ENCODE measurements at places on chromosomes 7 and 10.

DNA sequence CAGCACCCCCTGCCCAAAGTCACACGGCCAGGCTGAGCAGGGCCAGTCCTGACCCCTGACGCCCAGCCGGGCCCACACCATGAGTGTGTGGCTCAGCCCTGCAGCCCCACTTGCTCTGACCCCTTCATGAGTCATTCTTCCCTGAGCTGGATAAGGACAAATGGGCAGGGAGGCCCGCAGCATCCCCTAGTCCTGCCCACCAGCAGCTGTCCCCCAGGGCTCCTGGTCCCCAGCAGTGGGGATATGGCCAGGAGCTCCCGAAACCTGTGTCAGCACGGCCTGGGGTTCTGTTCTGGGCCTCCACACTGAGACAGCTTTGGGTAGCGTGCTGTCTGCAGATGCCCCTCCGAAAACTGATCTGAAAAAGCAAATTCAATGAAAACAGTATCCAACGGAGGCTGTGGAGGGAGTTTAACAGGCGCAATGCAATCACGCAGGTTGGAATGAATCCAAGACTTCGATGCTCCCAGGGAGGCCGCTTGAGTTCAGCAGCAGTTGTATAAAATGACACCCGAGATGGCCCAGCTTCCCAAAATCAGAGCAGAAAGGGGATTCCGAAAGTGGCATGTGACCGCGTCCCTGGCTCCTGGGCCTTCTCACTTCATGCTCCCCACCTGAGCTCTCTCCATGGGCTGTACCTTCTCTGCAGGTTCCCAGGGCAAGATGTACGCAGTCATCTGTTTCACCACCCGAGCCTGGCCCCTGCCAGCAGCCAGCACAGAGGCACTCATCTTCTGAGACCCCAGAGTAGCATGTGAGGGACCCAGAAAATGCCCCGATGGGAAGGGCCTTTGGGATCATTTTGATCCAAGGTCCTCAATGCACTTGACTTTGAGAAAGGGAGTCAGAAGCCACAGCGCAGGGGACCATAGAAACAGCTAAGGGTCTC, 214.1 kb downstream of the USP6NL start:
- DNase-seq = no peak

GRCh38 chr10:64535131-64535867, 1014.1 kb downstream of the REEP3 start:
- DNase-seq = no peak

DNA sequence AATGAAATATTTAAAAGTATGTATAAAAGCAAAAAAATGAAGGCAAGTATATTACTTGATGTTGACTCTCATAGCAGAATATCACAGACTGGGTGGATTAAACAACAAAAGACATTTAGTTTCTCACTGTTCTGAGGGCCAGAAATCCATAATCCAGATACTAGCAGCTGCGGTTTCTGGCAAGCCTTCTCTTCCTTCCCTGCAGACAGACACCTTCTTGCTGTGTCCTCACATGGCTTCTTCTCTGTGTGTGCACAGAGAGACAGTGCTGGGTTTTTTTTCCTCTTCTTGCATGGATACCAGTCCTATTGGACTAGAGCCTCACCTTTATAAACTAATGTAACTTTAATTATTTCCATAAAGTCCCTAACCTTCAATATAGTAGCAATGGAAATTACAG, 127.9 kb upstream of the AKR1E2 start:
- DNase-seq = no peak

DNA sequence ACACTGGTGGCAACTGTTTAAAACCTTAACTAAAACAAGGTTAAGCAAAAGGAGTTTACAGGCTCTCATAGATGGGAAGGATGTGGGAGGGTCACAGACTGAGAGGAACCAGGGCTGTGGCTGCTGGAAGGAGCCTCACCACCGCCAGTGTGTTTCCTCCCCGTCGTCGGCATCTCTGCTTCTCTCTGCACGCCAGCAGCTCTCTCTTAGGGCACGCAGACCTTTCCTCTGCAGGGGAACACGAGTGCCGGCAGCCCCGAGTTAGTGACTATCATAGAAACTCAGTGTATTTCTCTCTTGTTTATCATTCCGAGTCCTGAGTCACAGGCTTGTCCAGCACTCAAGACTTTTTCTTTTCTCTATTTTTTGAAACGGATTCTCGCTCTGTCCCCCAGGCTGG, 8.1 kb upstream of the SH2D4B start:
- DNase-seq = no peak

DNA sequence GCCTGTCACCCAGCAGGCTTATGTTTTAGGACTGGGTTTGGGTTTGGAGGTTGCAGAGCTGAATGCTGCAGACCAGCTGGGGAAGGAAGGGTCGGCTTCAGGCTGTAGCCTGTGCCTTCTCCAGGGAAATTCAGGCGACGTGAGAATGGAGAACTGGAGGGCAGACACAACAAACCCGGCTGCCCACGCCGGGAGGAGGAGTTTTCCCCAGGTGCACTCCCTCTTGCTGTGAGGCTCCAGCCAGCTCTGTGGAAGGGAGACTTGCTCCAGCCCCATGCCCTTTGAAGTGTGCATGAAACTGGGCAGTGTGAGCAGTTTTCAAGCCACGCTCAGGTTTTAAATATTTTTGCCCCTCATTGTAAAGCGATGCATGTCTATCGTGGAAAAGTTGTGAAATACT, 279.1 kb downstream of the CCSER2 start:
- DNase-seq = no peak

GRCh38 chr7:134698481-134698880, 51.8 kb downstream of the BPGM start:
- DNase-seq = no peak

- DNase-seq = no peak
These were observed 9.5 kb upstream of the ASB4 start for GRCh38 chr7:95476072-95476847.

DNA sequence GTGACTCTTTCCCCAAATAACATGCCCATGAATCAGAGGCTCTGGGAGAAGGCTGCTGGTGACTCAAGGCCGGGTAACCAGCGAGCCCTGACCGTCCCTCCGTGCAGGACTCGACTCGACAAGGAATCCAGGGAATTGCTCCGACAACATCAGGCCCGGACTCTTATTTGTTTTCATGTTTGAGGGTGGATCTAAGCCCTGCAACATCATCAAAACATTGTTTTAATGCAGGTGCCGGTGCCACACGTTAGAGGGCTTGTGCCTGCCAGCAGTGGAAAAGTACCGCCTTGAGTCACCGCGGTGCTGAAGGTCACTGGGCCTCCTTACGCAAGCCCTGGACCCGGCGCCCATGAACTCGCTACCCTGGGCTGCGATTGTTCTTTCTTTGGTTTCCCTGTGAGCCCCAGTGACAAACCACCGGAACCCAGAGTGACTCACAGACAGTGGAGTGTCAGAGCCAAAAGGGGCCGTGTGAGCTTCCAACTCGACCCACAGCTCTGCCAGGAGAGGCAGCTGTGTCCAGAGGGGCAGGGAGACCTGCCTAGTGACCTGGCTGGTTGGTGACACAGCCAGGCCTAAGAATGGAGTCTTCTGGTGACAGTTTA, 139.4 kb upstream of the SHH start:
- DNase-seq = no peak

DNA sequence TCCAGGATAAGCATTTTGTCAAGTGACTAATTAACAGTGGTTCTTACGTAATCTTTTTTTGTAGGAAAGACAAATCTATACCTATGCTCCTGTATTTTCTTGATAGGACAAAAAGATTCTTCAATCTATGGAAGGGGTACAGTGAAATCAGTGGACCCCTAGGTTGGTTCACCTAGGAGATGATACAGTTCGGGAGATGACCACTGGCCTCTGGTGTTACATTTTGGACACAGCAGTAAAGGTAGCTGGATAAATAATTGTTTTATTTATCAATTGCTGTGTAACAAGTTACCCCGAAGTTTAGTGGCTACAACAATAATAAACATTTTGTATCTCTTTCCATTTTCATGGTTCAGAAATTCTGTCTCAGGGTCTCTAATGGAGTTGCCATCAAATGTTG, 288.2 kb upstream of the MAGI2 start:
- DNase-seq = no peak

GRCh38 chr7:53744403-53744760, 708.9 kb downstream of the POM121L12 start:
- DNase-seq = no peak

DNA sequence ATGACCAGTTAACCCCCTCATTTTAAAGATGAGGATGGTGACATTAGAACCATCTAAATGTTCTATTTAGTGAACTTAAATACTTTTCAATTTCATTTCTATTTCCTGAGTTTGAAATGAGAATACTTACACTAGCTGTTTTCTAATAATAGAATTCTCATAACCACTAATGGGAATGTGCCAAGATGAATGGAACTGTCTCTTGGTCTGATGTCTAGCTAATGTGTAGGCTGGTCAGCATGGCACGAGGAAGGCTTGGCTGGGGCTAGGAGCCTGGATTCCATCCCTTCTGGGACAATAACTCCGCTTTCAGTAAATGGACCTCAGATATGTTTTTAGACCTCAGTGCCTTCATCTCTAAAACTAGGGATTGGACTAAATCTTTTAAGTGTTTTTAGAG, 185.8 kb upstream of the NRP1 start:
- no peak for DNase-seq

- no peak for DNase-seq
These were observed 14.7 kb upstream of the ZNF107 start for GRCh38 chr7:64651203-64651602.

DNA sequence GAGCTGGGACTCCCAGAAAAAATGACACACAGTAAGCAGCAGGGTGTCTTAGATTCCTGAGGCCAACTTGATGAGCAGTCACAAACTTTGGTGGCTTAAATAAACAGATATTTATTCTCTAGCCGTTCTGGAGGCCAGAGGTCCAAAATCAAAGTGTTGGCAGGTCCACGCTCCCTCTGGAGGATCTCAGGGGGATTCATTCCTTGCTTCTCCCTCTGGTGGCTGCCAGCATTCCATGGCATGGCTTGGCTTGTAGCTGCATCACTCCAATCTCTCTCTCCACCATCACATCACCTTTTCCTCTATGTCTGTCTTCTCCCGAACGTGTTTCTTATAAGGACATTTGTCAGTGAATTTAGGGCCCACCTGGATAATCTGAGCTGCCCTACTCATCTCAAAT, 98.4 kb downstream of the OSBPL3 start:
- DNase-seq = no peak

DNA sequence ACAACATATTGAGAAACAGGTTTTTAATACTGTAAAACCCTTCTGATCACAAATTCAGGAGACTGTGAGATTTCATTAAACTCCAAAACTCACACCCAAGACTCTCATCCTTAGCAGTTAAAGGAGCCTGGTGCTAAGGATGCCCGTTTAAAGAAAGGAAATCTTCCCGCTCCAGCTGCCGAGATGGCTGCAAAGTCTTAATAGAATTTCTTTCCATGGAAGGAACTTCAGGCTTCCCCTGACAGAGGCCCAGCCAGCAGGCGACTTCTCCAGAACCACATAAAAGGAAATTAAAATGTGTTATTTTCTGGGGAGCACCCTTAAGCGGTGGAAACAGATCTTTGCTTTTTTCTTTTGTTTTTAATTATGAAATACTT, 104.7 kb upstream of the CHST15 start:
- no peak for DNase-seq

GRCh38 chr7:106618480-106618879, 42.5 kb downstream of the CCDC71L start:
- no peak for DNase-seq

DNA sequence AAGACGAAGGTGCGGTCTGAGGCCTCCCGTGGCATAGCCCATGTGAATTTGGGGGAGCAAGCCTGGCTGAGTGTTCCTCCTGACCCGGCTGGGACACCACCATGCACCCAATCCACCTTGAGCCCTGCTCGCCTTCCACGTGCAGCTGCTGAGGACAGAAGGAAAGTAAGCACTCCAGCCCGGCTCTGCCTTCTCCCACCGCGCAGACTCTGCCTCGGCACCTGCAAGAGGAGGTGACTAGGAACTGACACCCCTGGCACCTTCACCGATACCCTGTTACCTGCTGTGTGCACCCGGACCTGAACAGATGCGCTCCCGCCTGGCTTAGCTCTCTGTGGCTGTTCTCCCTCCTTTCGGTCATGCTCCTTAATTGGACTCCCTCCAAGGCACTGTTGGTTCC, 57.0 kb upstream of the OPN4 start:
- DNase-seq = no peak

DNA sequence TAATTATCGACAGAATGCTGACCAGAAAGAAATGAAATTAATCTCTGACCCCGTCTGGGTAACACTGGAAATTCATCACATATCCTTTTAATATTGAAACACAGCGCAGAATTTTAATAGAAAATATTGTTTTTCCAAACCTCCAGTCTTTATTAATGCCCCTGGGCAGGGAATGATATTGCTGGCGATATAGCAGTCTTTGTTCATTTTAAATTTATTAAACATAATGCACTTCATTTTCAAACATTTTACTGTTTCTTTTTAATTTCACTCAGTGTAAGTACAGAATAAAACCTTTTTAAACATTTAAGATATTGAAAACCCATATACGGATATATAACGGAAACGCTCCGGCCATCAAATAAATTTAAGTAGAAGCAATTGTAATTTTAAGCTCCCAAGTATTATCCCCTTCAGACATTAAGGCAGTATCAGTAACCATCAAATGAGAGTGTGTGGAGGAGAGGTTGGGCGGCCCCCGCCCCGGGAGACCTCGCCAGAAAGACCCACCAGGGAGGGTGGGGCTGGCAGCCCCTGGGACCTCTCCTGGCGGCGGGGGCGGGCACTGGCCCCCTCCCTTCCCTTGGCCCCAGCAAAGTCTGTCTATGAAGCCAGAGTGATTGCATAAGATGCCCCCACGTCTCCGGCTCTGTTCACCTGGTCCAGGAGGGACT, 10.8 kb downstream of the UNCX start:
- DNase-seq = no peak

GRCh38 chr7:80884511-80885195, 34.2 kb downstream of the SEMA3C start:
- no peak for DNase-seq

- DNase-seq = no peak
These were observed 1056.2 kb downstream of the SORCS3 start for GRCh38 chr10:105697290-105697780.

DNA sequence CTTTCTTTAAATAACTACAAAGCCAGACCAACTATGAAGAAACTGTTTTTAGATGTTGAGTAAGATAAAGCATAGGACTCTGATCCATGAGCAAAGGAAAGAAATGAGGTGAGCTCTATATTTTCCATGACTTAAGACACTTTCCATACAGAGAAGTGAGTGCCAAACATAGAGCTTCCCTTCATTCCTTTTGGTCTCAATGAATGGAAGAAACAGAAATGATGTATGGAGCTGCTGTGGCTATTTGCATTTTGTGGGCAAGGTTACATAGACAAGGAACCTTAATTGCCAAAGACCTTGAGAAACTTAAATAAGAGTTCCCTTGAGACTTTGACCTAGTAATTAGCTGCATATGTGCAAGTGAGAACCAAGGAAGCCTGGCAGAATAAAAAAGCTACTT, 1152.2 kb downstream of the XPNPEP1 start:
- no peak for DNase-seq

GRCh38 chr10:77513220-77513619, 124.4 kb downstream of the KCNMA1 start:
- DNase-seq = no peak

- no peak for DNase-seq
These were observed 31.5 kb upstream of the CFAP46 start for GRCh38 chr10:132973903-132974241.

GRCh38 chr10:124736491-124737136, 7.6 kb downstream of the FAM53B start:
- DNase-seq = no peak

- no peak for DNase-seq
These were observed 45.2 kb downstream of the EZH2 start for GRCh38 chr7:148838905-148839304.
